Kasumi-1 (cell line): ENCODE measurements at places on chromosomes 16 and 17.

GRCh38 chr17:7557775-7558543, 591 bp upstream of the TNFSF13 start:
- DNase-seq: peak; percentile 79

DNA sequence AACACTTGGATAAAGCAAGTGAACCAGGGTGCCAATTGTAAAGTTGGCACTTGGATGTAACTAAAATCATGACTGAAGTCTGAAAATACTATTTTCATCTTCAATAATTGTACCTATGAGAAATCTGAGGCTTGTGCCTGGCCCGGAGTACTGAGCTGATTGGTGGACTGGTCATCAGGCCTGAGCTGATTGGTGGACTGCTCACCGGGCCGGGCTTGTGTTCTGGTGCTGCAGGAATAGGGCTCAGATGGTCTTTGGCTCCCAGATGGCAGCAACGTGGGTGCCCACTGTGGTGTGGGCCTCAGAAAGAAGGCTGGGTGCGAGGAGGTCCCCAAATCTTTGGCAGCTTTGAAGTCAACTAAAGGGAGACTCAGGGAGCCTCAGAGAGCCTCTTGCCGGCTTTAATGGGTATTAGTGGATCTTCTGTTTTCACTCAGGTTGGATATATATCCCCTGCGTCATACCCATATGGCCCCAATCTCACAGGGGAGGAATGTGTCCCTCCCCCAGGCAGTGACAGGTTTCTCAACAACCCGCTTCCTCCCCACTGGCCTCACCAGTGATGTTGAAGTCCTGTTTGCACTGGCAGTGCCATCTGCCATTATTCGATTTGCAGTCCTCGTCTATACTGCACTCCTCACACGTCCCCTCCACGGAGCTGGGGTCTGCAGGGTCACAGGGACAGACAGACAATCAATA, 4.7 kb downstream of the UMOD start:
- no peak for DNase-seq

- no peak for DNase-seq
These were observed 61.8 kb downstream of the XYLT1 start for GRCh38 chr16:17408955-17409441.

DNA sequence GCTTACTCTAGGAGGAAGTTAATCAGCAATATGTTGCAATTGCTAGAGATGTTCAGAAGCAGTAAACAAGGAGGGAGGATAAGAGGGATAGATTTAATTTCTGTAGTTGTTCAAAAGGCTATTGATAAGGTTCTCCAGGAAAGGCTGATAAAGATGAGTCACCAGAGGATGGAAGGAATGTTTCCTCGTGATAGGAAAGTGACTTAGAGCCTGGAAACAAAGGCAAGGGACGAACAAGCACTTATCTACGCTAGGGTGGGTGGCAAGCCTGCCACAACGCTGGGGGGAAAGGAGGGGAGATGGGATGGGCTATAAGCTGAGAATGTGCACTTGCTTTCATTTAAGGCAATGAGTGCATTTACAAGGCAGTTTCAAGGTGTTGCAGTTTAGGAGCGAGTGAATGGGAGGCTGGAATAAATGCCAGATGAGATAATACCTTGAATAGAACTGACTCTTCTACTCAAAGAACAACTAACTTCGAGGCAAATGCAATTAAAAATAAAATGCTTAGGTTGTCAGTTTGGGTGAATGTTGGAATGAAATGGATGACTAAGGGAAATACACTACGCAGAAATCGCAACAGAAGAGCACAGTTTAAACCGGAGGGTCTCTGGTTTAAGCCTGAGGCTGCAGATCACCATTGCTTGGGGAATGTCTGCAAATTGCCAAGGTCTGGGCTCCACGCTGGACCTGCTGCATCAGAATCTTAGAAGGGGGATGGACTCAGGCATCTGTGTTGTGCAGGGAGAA, 76.0 kb upstream of the RBBP6 start:
- DNase-seq: no peak

DNA sequence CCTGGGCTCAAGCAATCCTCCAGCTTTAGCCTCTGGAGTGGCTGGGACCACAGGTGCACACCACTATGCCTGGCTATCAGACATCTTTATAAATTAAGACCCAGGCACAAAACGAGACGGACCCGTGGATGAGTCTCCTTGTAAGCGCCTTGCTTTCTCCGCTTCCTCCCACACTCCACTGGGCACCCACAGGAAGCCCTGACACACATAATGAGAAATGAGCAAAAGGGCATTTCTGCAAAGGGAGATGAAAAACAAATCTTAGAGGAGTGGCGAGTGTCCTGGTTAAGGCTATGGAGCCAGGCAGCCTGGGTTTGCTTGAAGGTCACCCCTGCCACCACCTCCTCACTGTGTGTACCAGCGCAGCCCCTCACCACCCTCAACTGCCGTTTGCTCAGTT, 56.3 kb downstream of the XYLT1 start:
- DNase-seq: no peak

DNA sequence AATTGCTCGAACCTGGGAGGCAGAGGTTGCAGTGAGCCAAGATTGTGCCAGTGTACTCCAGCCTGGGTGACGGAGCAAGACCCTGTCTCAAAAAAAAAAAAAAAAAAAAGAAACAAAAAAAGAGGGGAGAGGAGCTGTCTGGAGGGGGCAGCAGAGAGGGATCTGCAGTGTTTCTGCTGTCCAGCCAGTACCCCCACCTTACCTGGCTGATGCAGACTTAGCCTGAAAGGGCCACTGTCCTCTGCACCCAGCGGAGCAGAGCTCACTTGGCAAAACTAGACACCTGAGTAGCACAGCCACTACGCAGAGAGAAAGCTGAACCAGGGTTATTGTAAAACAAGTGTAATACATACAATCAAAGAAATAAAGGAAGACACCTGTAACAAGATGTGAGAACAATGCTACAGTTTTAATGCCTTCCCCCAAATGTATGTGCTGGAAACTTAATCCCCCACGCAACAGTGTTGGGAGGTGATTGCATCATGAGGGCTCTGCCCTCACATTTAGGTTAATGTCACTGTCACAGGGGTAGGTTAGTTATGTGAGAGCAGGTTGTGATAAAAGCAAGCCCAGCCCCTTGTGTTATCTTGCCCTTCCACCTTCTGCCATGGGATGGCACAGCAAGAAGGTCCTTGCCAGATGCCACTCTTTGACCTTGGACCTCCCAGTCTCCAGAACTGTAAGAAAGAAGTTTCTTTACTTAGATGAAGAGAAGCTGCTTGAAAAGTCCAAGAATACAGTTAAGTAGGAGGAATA, 211.2 kb downstream of the RPTOR start:
- no peak for DNase-seq

DNA sequence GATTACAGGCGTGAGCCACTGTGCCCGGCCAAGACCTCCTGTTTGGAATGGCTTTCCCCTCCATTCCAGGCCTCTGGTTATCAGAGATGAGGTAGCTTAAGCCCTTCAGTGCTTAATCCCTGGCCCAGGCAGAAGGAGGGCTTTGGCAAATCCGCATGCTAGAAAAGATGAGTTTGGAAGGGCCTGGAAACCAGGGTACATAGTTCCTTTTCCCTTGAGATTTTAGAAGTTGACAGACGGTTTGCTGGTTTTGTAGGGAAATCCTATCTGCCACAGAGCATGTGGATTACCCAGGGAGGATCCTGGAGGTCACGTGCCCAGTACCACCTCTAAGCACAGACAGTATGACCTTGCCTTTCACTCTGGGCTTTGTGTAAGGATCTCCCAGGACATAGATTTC, 114.7 kb upstream of the CACNG3 start:
- no peak for DNase-seq

DNA sequence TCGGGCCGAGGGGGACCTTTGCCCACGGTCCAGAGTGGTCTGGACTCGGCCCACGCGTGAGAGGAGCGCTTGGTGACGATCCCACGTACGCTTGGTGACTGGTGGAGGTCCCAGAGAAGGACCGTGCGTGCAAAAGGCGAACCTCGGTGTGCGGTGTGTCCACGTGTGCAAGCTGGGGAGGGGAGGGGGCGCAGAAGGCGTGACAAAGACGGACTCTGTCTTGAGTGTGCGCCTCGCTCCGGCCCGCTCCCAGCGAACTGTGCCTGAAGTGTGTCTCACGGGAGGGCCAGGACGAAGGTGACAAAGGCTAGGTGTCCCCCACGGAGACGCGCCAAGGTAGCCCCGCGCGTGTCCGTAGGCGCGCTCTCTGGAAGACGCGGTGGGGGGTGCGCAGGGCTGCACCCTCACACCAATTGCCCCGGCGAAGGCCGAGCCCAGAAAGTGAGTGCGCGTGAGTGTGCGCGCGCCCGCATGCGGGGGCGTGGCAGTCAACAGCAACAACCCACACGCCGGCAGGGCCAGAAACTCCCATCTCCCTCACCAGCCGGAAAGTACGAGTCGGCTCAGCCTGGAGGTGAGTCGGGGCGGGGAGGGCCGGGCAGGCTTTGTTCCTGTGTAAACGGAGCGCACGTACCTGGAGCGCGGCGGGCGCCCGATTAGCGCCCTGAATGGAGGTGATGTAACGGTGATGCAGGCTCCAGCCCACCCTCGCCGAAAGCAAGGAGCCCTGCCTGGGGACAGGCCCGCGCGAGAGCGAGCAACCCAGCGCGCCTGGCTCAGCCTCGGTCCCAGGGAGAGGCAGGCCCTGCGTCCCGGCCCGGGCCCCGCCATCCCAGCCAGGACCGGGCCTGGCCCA, at the start of gene GPRC5C:
Gene GPRC5C (plus strand): TSS at position 521 of the 856 bp plus-strand sequence. CDS start 7,689 bp downstream, outside the sequence.
- peak; percentile 35 for DNase-seq

DNA sequence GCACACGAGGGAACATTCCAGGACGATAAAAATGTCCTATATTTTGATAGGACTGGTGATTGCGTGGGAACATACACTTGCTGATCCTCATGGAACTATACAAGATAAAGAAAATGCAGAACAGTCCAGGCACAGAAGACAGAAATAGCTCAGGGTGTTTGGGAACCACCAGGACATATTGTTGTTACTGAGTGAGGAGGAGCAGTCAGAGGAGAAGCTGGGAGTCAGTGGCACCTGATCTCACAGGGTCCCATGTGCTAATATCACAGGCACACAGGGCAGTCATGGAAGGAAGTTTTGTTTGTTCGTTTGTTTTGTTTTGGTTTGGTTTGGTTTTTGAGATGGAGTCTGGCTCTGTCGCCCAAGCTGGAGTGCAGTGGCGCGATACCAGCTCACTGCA, 5.7 kb downstream of the PLD2 start:
- no peak for DNase-seq

- DNase-seq: no peak
These were observed at the start of gene MYH11 for GRCh38 chr16:15856901-15857698. Gene MYH11 (minus strand): TSS chr16:15857028. CDS start chr16:15838252, 18,776 bp downstream.

DNA sequence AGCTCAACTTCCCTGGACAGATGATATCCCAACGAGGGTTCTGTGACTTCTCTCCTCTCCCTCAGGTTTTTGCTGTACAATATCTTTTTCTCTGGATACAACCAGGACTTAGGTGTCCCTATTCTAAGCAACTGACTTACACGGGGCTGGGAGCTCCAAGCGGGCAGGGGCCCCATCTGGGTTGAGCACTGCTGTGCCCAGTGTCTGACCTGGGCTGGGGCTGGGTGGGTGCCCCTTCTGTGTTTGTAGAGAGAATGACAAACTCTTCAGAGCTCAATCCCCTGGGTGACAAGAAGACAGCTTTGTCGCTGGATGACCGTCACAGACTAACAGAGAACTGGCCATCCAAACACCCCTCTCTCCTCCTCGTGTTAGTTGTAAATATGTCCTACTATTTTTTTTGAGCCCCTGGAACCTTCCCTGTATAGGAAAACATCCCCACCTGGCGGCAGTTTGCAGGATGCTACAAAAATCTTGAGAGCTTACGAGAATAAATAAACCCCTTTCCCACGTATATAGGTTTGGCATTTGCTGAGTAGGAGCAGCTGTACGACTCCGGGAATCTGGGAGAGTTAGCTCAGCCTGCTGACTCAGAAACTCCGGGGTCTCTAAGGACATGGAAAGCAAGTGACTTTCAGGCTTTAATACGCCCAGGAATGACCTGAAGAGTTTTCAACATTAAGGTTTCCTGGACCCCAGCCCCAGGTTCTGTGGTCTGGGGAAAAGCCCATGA, 23.7 kb upstream of the RCVRN start:
- DNase-seq: no peak

DNA sequence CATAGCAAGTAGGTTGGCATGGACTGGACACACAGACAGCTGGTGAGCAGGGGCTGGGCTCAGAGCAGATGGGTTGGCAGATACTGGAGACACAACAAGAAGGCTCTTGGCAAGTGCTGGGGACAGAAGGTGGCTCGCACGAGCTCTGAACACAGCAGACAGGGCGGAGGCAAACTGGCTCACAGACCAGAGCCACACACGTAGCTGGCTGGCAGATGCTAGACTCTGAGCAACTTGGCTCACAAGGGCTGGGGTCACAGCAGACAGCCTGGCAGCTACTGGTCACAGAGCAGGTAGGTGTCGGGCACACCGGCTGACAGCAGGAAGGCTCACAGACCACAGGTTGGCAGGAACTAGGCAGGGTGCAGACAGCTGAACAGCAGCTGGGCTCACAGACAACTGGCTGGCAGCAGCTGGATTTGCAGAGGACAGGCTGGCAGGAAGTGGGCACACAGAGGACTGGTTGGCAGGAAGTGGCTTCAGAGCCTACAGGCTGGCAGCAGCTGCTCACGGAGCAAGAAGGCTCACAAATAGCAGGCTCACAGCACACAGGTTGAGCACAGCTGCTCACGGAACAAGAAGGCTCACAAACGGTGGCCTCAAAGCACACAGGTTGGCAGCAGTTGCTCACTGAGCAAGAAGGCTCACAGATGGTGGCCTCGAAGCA, 725 bp downstream of the KRTAP16-1 start:
- no peak for DNase-seq

DNA sequence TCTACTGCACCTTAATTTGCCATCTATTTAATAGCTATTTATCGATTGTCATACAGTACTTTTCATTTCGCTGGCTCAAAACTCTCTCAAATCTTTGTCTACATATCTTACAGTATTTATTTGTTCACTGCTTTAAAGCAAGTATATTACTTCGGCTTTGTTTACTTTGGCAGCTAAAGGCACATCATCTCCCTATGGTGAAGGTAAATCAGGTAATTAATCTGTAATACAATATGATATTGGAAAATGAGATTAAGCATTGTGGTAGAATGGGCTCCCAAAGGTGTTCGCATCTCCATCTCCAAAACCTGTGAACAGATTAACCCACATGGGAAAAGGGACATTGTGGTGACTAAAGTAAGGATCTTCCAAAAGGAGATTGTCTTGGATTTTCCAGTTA, 6.5 kb downstream of the TMEM170A start:
- DNase-seq: no peak

DNA sequence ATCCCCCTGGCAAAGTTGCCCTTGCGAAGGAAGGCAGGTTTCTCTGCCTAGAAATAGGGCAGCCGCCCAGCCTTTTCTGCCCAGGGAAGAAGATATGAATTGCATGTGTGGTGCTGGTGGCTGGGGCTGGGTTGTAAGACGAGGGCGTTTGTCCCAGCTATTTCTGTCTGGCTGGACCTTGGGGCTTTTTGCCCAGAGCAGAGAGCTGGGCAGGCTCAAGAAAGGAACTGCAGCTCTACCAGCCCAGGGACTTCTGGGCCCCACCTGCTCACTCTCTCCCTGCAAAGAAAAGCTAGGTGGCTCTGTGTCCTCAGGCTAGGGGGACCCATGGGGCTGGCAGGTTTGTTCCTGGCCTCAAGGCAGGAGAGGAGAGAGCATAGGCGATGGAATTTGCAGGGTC, 586 bp downstream of the CACNG1 start:
- DNase-seq: no peak

- no peak for DNase-seq
These were observed 59.8 kb downstream of the TUBD1 start for GRCh38 chr17:59832883-59833379.

- DNase-seq: no peak
These were observed 1407.0 kb downstream of the CDH11 start for GRCh38 chr16:63714876-63715275.

- no peak for DNase-seq
These were observed 90.9 kb downstream of the SPAG9 start for GRCh38 chr17:51029568-51030463.
